ENCODE measurements at places on chromosomes 2 and 18.

DNA sequence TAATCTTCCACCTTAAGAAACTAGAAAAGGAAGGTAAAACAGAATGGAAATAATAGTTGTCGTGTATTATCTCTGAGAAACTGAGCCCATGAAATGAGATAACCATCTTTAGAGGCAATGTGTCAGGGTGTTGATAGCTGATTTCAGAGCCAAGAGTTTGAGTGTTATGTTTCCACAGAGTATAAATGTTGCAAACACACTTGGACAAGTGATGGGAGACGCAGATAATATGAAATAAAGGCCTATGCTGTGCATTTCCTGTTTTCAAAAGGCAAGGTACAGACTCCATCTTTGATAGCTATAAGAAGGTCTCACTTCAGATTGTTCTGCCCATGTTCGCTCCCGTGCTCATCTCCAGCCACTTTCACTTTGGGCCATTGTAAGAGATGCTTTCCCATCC, 25.9 kb upstream of the DNER start:
- DNase-seq: no peak

DNA sequence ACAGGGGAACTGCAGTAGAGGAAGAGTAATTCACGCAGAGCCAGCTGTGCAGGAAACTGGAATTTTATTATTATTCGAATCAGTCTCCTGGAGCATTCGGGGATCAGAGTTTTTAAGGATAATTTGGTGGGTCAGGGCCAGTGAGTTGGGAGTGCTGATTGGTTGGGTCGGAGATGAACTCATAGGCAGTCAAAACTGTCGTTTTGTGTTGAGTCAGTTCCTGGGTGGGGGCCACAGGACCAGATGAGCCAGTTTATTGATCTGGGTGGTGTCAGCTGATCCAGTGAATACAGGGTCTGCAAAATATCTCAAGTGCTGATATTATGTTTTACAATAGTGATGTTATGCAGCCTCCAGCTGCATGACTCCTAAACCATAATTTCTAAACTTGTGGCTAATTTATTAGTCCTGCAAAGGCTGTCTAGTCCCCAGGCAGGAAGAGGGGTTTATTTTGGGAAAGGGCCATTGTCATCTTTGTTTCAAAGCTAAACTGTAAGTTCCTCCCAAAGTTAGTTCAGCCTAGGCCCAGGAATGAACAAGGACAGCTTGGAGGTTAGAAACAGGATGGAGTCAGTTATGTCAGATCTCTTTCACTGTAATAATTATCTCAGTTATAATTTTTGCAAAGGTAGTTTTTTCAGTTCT, 67.0 kb downstream of the ASAP2 start:
- no peak for DNase-seq

- no peak for DNase-seq
Measured at GRCh38 chr2:129864719-129865118, 114.7 kb upstream of the RAB6C start.

GRCh38 chr2:151840216-151841046, 12.2 kb upstream of the ARL5A start:
- DNase-seq: no peak

- DNase-seq: no peak
Measured at GRCh38 chr2:134718023-134718816, 580 bp downstream of the TMEM163 start.

DNA sequence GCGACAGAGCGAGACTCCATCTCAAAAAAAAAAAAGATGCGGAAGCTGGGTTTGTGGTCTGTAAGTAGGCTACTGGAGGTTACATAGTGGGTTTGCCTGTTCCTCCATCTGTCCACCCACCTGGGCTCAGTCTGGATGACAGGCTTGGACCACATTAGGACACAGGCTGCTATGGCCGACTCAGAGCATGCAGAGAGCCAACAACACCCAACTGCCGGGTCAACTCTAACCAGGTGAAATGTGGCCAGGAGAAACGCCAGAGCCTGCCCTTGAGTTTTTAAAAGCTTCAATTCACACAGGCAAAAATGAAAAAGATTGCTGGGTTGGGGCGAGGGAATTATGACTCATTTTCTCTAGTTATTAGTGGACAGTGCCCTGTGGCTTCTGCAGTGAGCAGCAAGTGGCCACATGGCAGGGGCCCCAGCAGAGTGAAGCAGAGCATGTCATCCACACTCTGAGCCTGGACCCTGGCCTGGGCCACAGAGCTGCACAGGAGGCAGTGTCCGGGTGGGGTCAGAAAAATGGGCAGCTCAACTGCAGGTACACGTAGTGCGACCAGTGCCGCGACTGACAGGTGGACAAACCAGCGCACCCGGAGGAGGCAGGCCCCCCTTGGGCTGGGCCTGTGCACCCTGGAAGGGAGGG, 67.4 kb downstream of the BIN1 start:
- no peak for DNase-seq

DNA sequence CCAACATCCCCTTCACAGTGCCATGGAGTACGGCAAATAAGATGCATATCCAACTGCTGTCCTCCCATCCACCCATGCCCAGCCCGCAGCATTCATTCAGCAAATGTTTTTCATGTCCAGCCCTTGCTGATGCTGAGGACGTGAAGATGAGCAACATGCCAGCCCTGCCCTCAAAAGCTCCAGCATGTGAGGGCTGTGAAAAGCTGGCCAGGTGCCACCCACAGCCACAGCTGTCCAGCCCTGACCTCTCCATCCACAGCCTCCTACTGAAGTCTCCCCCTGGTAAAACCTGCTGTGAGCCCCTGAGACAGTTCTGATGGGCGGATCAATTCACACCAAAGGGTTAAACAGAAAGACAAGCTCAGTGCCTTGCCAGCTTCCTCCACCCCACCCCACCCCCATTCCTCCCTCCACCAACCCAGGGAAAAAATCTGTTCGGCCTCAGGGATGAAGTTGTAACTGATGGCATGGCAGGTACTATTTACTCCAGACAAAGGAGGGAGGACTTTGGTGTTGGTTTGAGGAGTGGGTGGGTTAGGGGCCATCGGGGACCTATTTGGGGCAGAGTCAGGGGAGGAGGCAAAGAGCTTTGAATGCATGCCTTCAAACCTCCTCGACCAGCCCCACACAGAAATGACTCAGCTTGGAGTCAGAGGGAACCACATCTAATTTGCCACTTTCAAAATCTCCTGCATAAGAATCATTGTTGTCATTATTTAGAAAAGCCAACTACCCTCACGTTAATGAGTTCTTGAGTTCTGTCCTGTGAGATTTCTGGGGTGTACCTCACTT, 4.3 kb downstream of the ZBTB7C start:
- no peak for DNase-seq

DNA sequence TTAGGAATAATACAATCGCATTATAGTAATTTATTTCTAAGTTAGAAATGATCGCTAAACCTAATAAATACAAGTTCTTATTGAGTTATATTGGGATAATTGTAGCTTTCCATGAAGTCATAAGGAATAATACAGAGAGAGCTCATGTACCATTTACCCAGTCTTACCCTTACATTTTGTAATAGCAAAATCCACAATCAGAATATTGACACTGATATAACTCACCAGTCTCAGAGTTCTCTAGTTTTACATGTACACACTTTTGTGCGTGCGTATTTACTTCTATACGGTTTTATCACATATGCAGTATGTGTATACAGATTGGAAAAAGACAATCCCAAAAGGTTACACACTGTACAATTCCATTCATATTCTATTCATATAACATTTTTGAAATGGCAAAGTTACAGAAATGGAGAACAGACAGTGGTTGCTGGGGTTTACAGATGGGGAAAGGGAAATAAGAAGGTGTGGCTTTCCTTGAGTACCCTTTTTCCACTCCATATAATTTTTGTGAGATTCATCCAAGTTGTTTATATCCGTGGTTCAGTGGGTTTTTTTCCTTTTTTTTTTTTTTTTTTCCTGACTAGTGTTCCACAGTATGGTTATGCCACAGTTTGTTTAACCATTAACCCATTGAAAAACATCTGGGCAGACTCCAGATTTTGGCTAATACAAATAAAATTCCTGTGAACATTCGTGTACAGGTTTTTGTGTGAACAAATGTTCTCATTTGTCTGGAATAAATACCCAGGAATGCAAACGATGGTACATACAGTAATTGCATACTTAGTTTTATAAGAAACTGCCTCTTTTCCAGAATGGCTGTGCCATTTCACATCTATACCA, 117.2 kb downstream of the HNMT start:
- DNase-seq: no peak

DNA sequence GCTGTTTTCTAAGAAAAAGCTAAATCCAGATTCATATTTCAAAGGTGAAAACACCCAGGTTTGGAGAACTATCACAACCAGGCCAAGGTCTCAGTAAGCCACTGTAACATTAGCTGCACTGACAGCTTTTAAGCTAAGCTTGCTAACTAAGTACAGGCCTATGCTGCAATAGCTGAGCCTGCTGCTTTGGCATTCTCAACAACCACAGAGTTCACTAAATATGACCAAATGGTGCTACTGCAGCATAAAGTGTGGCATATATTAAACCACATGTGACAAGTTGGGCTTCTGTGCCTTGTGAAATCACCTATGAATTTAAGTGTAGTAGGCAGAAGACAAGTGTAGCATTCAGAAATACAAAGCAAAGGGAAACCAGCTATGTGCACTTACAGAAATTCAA, 206.7 kb downstream of the TCF4 start:
- DNase-seq: no peak

GRCh38 chr18:70322928-70323327, 34.1 kb downstream of the SOCS6 start:
- no peak for DNase-seq

- DNase-seq: no peak
Measured at GRCh38 chr2:229870903-229871656, 50.7 kb downstream of the TRIP12 start.

- no peak for DNase-seq
Measured at GRCh38 chr2:203697190-203697589, 9.2 kb upstream of the CD28 start.

DNA sequence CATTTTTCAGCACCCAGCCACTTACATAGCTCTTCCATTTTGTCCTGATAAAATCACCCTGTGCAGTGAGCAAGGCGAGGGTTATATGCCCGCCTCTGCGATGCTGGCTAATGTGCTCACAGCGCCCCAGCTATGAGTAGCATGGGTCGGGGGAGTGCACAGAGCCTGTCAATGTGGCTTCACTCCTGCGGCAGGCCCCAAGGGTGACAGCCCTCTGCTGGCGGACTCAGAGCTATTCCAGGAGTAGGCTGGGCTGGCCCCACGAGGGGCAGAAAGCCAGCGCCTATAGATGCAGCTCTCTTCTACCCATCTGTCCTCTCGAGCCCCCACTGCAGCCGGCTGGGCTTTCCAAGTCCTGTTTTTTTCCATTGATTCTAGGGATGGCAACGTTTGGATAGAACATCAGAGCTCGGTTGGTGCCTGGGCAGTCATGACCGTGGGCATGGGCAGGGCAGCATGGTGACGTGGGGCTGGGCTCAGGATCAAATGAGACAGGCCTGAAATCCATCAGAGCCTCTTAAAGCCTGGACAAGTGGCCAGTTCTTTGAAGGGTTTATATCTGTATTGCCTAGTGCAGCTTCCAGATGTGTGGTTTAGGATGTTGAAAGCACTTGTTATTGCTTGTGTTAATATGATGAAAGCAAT, 134.7 kb downstream of the MCFD2 start:
- DNase-seq: no peak

DNA sequence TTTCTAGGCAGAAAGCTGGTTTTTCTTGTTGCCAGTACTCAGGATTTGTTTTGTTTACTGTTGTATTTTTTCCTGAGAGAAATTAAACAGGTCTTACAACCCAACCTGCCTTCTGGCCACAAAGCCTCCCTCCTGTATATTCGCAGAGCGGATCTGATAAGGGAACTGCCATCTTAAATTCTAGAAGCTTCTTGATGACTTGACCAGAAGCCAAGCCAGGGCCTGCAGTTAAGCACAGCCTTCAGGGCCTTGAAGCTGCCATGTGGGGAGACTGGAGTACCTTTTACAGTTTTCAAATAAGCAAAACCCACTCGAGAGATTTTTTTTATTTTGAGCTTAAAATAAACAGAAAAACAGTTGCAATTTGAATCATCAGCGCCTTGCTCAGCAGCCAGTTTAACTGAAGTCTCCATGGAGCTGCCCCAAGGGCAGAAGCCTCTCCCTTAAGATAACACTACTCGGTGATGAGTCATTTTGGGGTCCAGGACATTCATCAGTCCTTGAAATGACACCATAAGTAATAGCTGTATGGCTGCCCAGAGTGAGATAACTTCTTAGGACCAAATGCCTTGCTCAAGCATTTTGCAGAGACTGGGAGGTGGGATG, 51.5 kb upstream of the PHLPP1 start:
- DNase-seq: no peak

GRCh38 chr2:186103276-186103675, 364.7 kb downstream of the FSIP2 start:
- no peak for DNase-seq

- DNase-seq: no peak
Measured at GRCh38 chr2:190596993-190597392, 51.9 kb upstream of the NAB1 start.

DNA sequence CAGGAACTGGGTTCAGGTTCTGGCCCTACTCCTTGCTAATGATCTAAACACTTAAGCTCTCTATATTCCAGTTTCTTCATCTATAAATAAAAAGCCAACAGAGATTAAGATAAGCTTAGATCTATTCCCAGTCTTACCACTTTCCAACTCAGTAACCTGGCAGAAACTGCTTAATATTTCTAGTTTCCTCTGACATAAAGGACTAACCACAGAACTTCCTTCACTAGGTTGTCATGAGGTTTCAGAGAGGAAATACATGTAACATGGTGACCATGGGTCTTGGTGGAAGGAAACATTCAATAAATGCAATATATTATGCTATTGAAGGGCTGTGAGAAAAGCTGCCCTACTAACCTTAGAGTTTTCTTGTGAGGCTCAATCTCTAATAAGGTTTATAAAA, 114.4 kb upstream of the PDE1A start:
- DNase-seq: no peak

DNA sequence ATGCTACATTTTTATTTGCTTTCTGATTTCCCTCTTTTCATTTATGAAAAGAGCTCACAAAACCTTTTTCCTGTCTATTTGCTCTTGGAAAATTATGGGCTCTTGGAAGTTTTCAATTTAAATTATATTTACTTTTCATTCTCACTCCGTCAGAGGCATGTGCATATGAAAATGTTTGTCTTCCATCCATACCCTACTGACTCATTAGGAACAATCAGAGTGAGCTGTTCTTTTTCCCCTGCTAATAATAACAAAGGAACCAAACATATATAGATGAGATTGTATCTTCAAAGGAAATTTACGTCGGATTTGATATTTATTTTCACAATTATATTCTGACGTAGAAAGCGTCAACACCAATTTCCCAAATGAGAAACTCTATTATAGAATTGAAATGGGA, 1101.2 kb downstream of the TSN start:
- no peak for DNase-seq

GRCh38 chr2:21427606-21428005, 303.8 kb downstream of the TDRD15 start:
- DNase-seq: no peak
